ENCODE measurements at places on chromosomes 4 and X.

- no peak for DNase-seq
Observed at GRCh38 chrX:7146020-7146702, 1.4 kb upstream of the STS start.

DNA sequence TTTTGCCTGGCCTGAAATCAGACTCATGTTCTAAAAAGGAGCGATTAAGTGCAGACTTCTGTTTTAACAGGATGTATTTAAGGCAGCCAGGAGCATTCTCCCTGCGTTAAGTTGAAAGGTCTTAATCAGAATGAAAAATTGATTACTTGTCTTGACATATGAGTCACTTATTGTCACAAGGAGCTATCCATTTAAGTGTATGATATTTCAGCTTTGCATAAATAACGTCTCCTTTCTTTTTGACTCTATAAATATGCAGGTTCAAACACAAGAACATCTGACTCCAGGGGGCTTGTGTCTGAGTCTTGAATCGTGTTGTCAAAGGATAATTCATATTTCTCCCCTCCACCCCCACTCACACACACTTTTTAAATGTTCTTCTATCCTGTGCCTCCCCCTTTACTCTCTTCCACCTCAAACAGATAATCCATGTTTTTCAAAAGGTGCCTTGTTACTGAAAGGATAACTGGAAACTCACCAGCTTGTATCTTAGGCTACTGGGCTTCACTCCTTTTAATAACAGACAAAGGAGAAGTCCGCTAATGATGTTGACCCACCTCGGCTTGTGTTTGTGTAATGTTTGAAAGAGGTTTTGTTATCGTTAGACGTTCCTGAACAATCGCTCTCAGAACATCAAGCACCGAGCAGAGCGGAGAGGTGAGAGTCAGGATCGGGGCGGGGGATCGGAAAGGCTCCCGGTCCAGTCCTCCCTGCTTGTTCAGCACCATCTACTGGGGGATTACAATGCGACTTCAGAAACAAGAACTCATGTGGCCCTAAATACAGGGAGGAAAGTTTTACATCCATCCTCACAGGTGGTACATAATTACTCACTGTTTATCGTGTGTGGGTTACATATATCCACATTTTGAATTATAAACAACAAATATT lies 107.5 kb upstream of the RPL34 start:
- peak; percentile 80 for DNase-seq

- DNase-seq: no peak
Observed at GRCh38 chr4:107283587-107284559, 247.8 kb upstream of the DKK2 start.

- DNase-seq: no peak
Observed at GRCh38 chr4:85257817-85258370, 217.1 kb upstream of the ARHGAP24 start.

- peak; percentile 76 for DNase-seq
Observed at GRCh38 chr4:15231265-15232091, 196.4 kb upstream of the C1QTNF7 start.

- no peak for DNase-seq
Observed at GRCh38 chr4:171813526-171814250, 484 bp downstream of the GALNTL6 start.

DNA sequence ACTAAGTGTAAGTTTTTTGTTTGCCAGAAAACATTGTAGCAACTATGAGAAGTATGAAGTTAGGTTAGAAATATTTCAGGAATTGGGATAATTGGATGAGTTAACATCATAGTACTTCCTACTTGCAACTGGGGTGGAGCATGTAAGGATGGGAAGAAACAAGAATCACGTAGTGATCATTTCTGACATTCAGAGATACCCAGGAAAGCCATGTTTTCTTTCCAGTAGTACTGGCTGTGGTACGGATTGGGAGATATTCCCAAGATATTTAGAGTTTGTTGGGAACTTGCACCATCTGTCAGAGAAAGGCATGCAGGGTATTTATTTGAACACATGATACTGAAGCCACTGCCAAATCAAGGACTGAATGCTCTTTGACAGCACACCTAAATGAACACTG lies 87.6 kb upstream of the SLC4A4 start:
- no peak for DNase-seq
